ENCODE measurements at places on chromosomes 6 and 20. TPM values are rescaled to one million over a fixed set of nuclear protein-coding genes. Genes with fewer than 3 reads are reported as not detected.

GRCh38 chr6:116369964-116370759 is 585 bp upstream of the DSE start:
- DNase-seq: no peak

DNA sequence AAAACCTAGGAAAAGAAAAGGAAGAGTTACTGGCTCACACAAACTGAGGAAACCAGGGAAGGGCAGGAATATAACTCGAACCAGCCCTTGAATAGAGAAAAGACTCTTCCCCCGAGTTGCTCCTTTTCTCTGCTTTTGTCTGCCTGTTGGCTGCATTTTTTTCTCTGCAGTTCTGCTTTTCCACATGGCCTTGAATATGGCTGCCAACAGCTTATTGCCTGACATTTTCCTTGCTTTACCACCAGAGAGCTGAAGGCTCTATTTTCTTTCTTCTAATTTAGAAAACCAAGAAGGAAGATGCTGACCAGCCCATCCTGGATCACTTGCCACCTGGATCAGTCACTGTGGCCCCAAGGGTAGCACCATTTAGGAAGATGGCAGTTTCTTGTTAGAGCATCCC is 164.8 kb upstream of the MAN1A1 start:
- no peak for DNase-seq

- DNase-seq: no peak
Observed at GRCh38 chr6:168190014-168190405, 111.0 kb upstream of the FRMD1 start.

DNA sequence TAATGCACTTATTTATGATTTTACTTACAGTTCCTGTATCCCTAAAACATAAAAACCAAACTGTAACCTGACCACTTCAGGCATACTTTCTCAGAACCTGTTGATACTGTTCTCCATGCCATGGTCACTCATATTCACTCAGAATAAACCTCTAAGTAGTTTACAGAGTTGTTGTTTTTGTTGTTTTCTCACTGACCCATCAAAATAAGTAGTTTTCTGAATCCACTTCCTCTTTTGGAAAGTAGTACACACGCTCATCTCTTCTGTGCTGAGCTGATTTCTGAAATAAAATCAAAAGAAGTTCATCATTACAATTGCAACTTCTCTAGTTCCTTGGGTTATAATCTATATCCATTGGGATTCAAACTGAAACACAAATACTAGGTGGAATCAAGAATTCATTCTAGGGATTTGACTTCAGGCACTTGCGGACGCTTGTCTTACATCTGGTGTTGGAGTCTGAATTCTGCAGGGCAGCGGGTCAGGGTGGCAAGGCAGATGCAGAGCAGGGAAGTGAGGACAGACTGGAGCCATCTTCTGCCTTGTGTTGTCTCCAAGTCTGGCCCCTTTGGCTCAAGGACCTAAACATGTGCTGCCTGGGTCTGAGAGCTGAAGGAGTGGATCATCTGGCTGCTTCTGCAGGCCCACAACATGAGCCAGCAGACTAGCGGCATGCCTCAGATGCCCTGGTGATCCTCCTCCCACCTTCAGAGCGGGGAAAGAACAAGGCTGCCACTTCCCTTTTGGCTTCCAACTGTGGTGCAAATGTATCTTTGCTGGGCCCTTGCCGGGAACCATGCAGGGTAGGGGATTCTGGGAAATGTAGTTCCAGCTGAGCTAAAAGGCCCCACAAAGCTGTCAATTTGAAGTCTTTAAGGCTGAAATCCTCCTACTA is 167.9 kb upstream of the MYLIP start:
- DNase-seq: no peak

- peak; percentile 1 for DNase-seq
Observed at GRCh38 chr6:32327103-32327502, 44.6 kb downstream of the TSBP1 start.

DNA sequence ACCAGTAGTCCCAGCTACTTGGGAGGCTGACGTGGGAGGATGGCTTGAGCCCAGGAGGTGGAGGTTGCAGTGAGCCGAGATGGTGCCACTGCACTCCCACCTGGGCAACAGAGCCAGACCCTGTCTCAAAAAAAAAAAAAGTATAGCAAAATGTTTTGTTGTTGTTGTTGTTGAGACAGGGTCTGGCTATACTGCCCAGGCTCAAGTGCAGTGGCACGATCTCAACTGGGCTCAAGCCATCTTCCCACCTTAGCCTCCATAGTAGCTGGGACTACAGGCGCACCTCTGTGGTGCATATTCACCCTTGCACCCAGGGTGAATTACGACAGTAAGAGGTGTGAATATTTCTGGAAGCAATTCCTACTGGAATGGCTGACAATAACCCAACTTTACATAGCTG is 11.4 kb upstream of the UBR2 start:
- no peak for DNase-seq

DNA sequence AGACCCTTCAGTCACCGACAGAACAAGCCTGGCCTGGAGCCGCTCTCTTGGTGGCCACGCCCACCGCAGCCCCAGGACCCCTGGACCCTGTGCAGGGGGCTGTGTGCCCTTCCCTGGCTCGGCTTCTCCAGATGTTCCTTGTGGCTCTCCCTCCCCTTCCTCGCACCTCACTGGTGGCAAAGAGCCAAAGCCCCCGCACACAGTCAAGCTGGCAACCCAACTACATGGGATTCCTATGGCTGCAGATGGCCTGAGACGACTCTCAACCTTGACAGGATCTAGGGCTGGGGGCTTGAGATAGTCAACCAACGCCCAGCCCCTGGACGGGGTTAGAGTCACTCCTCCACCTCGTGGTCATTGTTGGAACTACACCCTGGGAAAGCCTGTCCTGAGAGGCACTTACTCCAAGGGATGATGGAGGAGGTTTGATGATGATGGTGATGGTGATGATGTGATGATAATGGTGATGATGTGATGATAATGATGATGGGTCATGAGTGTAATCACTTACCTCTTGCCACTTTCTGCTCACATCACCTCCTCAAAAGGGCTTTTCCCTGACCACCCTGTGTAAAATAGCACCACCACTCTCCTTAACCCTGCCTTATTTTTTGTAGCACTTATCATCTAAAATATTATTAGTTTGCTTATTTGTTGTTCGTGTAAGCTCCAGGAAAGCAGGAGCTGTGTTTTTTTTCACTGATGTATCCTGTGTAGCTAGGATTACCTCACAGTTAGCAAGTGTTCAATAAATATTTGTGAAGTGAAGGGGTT is 278.4 kb downstream of the LRFN2 start:
- DNase-seq: peak; percentile 11

- no peak for DNase-seq
Observed at GRCh38 chr6:12803486-12803885, 86.9 kb downstream of the PHACTR1 start.

GRCh38 chr20:8246716-8247115 is 114.7 kb downstream of the PLCB1 start:
- DNase-seq: no peak

- no peak for DNase-seq
Observed at GRCh38 chr20:20915844-20916243, 190.3 kb downstream of the LINC00237 start.

- DNase-seq: no peak
Observed at GRCh38 chr20:36644706-36645095, 1.3 kb downstream of the SLA2 start.

DNA sequence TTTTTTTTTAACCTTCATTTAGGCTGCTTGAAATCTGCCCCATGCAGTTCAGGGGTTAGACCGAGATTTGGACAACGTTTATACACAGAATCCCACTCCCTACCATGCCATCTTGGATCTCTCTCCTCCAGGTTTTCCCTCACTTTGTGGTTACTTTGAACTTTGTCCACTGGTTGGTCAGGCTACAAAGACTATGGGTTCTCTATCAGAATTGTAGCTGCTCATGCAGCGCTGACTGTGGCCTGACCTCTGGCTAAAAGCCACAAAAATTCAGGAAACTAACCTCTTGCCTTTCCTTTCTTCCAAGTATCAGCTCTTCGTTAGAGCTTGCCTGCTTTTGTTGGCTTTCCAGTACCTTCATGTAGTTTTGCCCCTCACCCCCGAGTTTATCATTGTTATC is 44.9 kb upstream of the KCNG1 start:
- DNase-seq: no peak

DNA sequence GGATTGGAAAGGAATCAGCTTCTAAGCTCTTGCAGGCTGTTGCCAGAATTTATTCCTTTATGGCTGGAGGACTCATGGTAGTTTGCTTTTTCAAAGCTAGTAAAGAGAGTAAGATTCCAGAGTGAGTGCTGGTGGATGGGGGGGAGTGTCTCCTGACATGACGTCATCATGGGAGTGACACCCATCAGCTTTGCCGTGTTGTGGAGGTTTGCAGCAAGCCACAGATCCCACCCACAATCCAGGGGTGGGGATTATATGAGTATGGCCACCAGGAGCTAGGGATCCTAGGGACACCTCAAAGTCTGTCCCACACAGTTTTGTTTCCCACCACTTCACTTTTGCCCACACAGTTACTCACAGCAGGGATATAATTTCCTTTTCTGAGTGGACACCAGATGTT is 28.7 kb upstream of the PMEPA1 start:
- no peak for DNase-seq

DNA sequence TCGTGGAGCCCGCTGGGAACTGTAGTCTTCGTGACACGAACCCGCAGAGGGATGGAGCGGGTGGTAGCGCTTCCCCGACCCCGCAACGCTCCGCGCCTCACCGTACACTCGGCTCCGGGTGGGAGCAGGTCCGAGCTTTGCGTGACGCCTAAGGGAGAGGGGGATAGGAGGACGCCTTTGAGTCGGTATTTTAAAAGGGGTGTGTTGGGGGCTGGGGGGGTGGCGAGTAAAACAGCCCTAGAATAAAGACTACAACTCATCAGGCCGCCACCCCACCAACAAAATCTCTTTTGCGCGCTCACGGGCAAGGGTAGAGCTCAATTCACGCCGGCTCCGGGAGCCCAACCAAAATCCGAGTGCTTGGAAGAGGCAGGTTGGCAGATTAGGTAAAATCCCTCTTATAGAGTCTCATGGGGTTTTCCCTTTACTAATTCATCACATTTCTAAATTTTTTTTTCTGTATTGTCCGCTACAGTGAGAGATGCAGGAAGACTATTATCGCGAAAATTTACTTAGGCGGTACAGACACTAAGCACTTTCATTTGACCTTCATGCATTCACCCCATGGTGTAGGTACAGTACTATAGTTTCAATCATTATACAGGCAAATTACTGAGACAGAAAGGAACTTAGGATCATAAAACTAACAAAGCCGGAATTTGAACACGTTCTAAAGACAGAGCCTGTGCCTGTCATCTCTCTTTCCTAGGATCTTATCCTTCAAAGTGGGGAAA is 706 bp upstream of the SNX14 start:
- DNase-seq: no peak

Gene AVP
- total RNA-seq: not detected

Gene SPAG4
- total RNA-seq: 5.5 TPM

Gene ASIP
- not detected for total RNA-seq

Gene PRSS16
- total RNA-seq: 7.1 TPM

Gene PRR18
- 8.8 TPM for total RNA-seq

Gene IGF2R
- total RNA-seq: 40.1 TPM

Gene PNPLA1
- not detected for total RNA-seq

Gene GPX5
- not detected for total RNA-seq

Gene MGME1
- total RNA-seq: 26.8 TPM

Gene THEMIS
- total RNA-seq: not detected

All from GM12878 (cell line).